ENCODE measurements at places on chromosomes 5 and 9. TPM values are rescaled to one million over a fixed set of nuclear protein-coding genes. Genes with fewer than 3 reads are reported as not detected.

- no peak for DNase-seq
Measured at GRCh38 chr5:120926471-120926870, 462.4 kb downstream of the PRR16 start.

The C5orf52 gene
- total RNA-seq = not detected

The DROSHA gene
- total RNA-seq = 92.8 TPM

DNA sequence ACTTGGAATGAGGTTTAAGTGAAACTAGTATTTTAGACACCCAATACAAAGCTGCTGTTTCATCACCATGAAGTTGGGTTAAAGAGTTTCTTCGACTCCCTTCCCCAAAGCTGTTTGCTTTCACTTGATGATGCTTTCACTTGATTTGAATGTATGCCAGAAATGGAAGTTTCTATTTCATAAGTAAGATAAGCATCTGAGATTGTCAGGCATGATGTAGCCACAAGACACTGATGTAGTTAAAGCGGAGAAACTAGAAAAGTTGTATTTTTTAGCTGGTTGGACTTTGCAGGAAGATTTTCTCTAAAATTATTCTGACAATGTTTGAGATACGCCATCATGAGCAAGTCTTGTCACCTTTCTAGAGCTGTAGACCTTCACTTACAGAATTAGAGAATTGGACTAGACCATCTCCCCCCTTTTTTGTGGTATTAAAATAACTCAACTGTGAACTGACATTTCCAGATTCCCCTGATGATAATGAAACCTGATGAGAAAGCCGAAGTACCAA, 20.0 kb downstream of the MOCS2 start:
- no peak for DNase-seq

DNA sequence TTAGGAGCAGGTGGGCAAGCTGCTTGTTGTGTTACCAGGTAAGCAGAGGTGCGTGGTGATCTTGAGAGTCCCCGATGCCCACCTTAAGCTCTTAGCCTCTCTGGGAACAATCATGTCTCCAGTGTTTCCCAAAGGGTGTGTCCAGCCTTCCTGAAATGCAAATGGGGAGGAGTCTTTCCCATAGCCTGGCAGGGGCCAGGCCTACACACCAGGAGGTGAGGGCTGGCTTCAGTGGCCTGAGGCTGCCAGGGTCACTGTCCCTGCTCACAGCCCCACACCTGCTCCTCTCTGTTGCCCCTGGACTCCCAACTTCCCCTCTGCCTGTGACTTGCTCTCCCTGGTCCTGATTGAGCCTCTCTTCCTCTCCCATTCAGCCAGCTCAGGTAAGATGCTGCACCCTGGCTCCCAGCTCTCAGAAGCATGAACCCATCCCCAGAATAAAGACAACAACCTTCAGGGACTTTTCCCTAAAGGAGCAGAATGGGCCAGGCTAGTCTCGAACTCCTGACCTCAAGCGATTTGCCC, 65.7 kb upstream of the PHYKPL start:
- DNase-seq = no peak

DNA sequence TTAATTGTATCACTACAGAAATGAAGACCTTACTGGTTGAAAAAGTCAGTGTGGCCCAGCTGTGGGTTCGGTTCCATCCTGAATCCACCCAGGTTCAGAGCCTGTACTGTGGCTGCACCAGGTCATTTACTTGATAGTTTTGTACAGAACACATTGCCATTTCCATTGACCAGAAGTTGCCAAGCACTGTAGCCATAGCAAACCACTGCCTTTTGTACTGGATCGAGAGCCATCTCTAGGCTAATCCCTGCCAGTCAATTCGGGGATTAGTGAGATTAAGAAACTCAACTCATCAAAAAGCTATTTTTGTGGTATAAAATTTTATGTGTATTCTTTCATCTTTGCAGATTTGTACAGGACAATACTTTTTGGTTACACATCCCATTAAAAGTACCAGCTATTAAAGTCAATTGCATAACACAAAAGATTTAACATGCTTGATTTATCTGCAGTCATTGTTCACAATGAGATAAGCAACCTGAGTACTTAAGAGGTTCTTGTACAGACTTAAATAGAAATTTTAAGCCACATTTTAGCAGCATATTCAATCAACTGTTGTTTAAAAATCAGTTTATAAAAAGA, 108.5 kb upstream of the OTULINL start:
- DNase-seq = no peak

- DNase-seq = no peak
Measured at GRCh38 chr5:10788358-10788757, 27.3 kb upstream of the DAP start.

GRCh38 chr5:9557696-9558095, 11.8 kb upstream of the SEMA5A start:
- DNase-seq = no peak

DNA sequence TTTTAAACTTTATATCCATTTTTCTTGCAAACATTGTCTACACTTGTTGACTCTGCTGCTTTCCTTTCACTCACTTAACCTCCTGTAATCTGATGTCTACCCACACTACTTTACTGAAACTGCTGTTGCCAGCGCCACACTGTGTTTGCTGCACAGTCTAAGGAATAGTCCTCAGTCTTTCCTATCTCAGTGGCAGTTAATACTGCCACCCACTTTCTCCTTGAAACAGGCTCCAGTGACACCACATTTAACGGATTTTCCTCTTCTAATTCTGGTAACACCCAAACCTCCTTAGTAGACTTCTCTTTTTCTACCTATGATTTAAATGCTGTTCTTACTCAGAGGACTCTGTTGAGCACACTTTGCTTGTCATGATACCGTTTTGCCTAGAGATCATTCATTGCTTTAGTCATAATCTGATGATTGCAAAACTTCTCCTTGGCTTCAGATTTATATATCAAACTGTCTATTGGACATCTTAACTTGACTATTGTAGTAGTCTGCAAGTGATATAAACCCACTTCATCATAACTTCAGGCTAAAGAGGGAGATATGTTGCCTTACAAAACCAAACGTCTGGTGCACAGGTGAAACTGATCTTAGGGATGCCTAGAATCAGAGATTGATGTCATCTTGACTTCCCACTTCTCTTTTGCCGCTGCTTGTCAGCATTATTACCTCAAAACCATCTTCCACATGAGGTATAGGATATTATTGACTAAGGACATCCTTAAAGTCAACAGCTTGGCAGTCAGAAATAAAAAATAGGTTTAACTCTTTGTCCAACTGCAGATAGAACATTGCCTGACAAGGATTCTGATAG, 94.1 kb downstream of the CDC42SE2 start:
- no peak for DNase-seq

- DNase-seq = no peak
Measured at GRCh38 chr9:122214507-122214906, 14.2 kb downstream of the LHX6 start.

The IFNB1 gene
- total RNA-seq = not detected

GRCh38 chr5:33268374-33268773, 172.4 kb upstream of the TARS1 start:
- DNase-seq = no peak

DNA sequence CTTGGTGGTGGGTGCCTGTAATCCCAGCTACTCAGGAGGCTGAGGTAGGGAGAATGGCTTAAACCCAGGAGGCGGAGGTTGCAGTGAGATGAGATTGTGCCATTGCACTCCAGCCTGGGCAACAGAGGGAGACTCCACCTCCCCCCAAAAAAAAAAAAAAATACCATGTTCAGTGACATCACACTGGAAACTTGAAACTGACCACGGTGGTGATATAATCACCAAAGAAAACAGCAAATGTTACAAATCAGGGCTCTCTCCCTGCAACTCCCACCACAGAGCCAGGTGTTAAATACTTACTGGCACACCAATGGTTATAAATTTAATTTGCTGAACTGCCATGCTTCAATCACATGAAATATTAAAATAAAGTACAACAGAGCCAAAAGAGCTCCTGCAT, 81.4 kb downstream of the ZNF608 start:
- no peak for DNase-seq

DNA sequence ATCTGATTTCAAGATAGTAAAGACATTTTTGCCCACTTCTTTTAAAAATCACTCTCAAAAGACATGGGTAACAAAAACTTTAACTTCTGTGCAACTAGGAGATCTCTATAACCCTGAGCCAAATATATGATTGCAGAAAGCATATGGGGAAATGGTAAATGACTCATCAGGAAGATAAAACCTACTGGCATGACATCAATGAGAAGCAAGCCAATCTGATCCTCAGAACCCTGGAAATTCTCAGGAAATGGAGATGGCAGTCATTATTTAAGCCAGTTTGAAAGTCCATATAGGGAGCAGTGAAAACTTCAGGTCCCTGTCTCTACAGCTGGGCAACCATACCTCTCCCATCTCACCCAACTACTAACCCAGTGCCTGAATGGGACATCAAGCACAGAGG, 249.7 kb upstream of the NREP start:
- no peak for DNase-seq

The DNAI1 gene
- total RNA-seq = 0.97 TPM

The OR1N1 gene
- total RNA-seq = not detected

- DNase-seq = no peak
Measured at GRCh38 chr5:1103505-1104326, 8.1 kb downstream of the SLC12A7 start.

DNA sequence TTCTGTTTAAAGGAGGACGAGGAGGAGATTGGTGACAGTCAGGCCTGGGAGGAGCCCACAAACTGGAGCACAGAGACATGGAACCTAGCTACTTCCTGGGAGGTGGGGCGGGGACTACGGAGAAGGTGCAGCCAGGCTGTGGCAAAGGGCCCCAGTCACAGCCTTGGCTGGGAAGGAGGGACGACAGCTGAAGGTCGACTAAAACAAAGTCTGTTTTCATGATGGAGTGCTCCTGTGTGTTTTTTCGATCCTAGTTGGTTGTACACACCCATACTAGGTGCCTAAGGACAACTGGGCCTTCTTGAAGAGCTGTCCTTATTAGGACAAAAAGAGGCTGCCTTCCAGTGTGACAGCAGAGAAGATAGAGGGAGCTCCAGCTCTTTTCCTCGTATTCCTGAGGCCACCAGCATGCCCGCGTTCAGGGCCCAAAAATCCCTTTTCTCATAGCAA, 2.9 kb downstream of the CCDC107 start:
- DNase-seq = no peak

DNA sequence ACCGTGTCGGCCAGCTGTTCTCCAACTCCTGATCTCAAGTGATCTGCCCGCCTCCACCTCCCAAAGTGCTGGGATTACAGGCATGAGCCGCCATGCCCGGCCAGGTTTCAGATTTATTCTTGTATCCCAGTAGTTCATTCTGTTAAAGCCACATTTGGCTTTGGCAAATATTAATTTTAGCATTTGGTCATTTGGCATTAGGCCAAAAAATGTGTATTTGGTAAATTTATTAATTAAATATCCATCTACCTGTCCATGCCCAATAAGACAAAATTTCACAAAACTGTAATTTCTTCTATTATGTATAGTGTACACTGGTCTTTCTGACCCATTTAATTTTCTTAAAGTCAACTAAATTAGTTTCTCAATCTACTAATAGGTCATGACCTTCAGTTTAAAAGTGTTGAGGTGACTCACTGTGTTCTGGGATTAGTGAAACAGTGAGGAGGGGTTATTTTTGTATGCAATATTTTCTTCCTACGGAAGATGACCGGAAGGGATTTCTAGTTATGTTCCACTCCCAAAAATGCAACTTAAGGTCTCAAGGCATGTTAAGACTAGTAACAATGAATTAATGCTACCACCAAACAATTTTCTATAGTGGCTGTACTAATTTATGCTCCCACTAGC, 21.0 kb downstream of the OSTF1 start:
- DNase-seq = no peak

DNA sequence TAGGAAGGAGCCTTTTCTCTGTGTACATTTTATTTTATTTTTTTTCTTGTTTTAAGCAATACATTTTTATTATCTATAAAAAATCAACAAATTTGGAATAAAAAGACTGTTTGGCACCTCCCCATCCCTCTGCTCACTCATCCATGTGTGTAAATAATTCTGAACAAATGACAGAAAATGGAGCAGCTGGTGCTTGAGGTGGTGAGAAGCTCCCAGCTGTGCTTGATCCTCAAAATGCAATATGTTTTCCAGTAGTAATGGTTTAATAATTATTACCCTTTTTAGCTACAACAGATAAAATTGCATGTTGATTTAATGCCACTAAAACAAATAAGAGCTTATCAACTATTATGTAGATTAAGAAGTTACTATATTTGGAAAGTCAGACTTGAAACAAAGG, 132.5 kb downstream of the CDH18 start:
- DNase-seq = no peak

The ZNF367 gene
- 31.6 TPM for total RNA-seq

The CARTPT gene
- total RNA-seq = not detected

- no peak for DNase-seq
Measured at GRCh38 chr9:129331772-129332500, 153.9 kb upstream of the IER5L start.
